ENCODE measurements at places on chromosomes 12 and 14. TPM values are rescaled to one million over a fixed set of nuclear protein-coding genes. Genes with fewer than 3 reads are reported as not detected.
A peak's percentile ranks its signal among the peaks of the same experiment; 100 is the strongest.

CLEC9A gene
- 0.18 TPM for total RNA-seq

DNA sequence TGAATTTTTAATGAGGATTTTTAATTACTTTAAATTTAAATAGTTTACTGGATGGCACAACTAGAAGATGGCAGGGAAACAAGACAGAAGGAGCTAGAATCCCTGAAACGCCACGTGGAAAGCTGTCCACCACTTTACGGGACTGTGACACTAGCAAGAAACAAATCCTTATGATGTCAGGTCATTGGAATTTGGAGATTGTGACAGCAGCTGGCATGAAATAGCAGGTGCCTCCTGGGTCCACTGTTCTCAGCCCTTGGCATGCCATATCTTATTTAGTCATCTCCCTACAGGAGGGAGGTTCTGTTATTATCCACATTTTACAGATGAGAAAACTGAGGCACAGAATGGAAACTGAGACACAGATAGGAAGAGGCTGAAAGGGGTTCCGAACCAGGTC lies 113.8 kb downstream of the BCL11B start:
- DNase-seq: peak; percentile 44

TSPAN8 gene
- 2.5 TPM for total RNA-seq

DNA sequence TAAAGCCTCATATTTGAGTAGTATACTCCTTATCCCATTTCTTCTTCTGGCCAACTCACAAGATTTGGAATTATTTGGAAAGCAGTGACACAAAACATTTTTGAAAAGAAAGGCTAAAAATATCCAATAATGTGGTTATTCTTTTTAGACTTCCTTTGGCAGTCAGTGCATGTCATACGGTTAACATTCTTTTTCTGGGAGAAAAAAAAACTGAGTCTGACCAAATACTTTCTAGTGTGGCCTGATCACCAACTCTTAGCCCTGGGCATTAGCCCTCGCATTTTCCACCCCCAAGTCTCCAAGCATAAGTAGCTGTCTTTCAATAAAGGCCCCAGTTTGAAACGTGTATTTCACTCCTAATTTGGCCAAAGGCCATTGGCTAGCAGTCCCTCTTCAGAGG lies 5.9 kb downstream of the RASSF3 start:
- DNase-seq: peak; percentile 93

GRCh38 chr14:88326352-88327103 lies 3.5 kb upstream of the KCNK10 start:
- no peak for DNase-seq

OR6C2 gene
- not detected for total RNA-seq

DNA sequence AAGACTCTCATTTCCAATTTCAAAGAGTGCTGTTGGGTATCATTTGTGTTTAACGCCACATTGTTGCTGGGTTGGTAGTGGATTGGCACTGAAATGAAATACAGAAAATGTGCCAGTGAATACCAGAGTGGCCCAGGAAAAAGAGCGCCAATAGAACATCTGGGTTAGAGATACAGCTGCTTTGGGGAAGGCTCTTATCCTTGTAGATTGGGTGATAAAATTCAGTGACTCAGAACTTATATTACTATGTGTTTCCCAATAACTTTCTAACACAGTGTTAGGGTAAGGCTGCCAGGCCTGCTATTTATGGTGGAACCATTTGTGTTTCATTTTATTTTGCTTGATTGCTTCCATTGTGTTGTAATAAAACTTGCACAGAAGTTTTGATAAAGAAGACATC lies 168.2 kb upstream of the SSTR1 start:
- DNase-seq: no peak

- peak; percentile 80 for DNase-seq
Observed at GRCh38 chr12:105748806-105749600, 389.8 kb downstream of the NUAK1 start.

GRCh38 chr12:51281202-51281924 lies 11.1 kb upstream of the SMAGP start:
- DNase-seq: no peak

- DNase-seq: no peak
Observed at GRCh38 chr12:67352682-67353081, 83.5 kb downstream of the CAND1 start.

- no peak for DNase-seq
Observed at GRCh38 chr12:124336742-124337520, 42.0 kb downstream of the RFLNA start.

SPRING1 gene
- 9.0 TPM for total RNA-seq

ACOT6 gene
- total RNA-seq: not detected

ZNF891 gene
- total RNA-seq: 1.9 TPM

DNA sequence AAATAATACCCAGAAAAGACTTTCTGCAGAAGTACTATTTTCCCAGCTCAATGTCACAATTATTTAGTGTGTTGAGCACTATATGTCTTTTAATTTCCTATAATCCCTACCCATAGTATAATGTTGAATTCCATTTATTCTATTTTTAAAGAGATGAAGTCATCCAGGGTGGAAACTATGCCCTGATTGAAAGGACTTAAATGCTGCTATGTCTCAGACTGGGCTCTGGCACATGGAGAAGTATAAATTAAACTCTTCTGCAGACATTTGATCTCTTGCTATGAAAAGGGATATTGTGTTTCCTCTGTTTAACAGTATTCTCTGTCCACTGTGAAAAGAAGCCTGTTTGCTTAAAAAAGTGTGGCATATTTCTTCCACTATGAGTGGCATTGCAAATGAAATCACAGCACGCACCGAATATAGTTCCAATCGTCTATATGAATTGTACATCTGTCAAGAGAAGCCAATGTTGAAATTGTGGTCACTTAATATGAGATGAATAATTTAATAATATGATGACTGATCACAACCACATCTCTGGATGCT lies 192.3 kb downstream of the BCAT1 start:
- DNase-seq: peak; percentile 72

DNA sequence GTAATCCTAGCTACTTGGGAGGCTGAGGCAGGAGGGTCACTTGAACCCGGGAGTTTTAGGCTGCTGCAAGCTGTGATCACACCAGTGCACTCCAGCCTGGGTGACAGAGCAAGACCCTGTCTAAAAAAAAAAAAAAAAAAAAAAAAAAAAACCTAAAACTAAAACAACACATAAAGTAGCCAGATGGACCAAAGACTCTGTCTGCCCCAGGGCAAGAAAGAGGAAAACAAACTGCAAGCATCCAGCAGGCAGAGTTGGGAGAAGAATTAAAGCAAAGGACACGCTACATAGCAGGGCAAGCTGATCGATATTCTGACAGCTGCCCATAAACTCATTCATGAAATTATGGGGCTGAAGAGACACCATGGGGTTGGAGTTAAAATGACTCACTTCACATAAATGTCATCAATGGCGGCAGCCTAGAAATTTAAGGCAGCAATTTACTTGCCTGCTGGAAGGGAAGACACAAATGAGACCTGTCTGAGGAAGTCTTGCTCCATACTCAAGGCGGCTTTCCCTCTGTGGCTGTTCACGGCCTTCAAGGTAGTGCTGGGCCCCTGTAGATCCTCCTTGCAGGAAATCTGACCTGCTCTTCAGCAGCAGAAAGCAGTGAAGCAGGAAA lies 259.1 kb upstream of the FKBP4 start:
- no peak for DNase-seq

CLEC1B gene
- 0.13 TPM for total RNA-seq

DNA sequence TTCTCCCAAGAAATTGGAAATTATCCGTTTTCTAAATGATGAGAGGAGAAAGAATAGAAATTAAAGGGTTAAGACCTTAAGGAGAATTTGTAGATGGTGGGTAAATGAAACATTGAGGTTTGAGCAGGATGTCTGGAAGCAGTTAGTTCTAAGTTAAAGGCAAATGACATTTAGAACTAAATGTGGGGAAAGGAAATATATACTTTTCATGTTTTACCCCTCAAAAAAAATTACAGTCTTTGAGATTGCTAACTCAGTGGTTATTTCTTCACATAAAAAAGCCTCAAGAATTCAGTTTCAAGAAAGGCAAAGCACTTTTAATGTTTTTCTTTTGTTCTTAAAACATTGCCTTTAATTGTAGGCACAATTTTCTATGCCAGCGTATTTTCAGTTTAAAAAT lies 114.0 kb downstream of the PLEKHA5 start:
- peak; percentile 10 for DNase-seq

GUCY2C gene
- not detected for total RNA-seq

DNA sequence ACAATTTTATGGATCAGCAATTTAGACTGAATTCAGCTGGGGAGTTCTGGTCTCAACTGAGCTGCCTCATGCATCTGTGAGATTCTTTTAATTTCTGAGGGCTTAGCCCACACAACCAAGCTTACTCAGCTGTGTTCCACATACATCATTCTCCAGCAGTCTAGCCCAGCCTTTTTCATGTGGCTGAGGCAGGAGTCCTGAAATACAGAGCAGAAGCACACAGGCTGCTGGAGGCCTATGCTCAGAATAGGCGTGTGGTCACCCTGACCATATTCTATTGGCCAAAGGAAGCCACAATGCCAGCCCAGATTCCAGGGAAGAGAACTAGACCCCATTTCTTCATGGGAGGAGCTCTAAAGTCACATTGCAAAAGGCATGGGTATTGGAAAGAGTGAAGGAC lies 72.3 kb upstream of the DHRS4 start:
- DNase-seq: peak; percentile 11
